ENCODE measurements at places on chromosomes 3 and 15.

GRCh38 chr3:156762631-156763185, 63.4 kb upstream of the LEKR1 start:
- DNase-seq: no peak

- no peak for DNase-seq
Observed at GRCh38 chr3:135020181-135020580, 225.1 kb downstream of the EPHB1 start.

DNA sequence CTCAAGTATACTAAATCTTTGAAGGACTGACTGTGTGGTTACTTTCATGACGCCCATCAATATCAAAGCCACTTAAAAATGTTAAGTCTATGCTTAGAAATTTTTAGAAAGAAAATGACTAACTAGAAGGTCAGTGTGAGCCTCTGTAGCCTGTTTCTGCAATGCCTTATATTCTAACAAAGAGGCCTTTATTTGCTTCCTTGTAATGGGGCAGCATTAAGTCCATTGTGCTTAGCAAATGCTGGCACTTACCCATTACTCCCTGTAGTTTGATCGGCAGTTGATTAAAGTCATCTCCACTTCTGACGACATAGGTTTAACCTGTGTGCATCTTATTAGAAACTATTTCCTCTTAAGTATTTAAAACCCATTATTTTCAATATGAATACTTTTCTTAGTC, 91.6 kb upstream of the FAM98B start:
- DNase-seq: no peak

DNA sequence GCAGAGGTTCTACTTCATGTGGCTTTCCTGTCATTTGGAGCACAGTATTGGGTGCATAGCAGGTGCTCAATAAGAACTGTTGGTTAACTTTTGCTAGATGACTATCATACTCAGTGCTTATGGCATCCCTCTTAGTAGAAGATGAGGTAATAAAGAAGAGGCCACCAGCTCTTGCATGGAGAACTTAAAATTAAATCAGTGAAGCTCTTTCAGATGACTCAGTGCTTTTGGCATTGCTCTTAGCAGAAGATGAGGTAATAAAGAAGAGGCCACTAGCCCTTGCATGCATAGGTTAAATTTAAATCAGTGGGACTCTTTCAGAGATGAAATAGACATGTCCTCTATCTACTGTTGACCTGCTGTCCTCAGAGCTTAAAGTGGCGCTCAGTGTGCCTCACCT, 109.4 kb upstream of the FGF7 start:
- no peak for DNase-seq

GRCh38 chr3:112689385-112689784, 48.4 kb upstream of the CCDC80 start:
- no peak for DNase-seq

DNA sequence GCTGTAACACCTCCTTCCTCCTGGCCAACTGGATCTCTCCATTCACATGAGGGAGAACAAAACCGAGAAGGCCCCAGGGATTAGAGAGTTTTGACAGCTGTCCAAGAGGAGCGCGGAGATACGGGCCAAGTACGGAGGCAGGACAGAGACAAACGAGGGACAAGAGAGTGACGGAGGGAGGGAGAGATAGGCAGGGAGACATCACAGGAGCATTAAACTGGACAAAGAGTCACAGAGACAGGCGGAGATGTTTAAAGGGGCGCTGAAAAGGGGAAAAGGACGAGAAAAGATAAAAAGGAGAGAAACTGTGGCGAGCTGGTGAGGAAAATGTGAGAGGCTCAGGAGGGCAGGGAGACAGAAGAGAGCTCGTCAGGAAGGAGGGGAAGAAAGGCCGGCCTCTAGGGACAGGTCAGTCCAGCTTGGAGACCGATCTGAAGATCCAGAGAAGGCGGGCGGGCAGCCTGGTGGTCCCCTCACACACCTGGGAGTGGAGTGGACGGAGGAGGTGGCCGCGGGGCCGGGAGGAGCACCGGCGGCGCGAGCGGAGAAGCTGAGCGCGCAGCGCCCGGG, 40.5 kb upstream of the ROPN1 start:
- no peak for DNase-seq

- no peak for DNase-seq
Observed at GRCh38 chr15:52728899-52729298, 49.7 kb upstream of the ATOSA start.

DNA sequence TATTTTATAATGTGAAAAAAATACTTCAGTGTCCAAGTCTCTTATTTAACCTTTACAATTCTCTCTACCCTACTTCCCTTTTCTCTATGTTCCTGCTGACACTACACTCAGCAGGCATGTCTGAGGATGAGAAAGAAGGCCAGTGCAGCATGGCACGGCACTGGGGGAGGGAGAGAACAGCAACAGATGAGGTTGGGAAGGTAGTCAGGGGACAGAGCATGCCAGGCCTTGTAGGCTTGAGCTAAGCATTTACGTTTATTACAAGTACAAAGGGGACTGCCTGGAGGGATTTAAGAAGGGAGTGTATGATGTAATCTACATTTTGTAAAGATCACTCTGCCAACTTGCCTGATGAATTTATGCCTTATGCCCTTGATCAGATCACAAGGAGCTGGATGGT, 117.3 kb upstream of the WNT5A start:
- no peak for DNase-seq

DNA sequence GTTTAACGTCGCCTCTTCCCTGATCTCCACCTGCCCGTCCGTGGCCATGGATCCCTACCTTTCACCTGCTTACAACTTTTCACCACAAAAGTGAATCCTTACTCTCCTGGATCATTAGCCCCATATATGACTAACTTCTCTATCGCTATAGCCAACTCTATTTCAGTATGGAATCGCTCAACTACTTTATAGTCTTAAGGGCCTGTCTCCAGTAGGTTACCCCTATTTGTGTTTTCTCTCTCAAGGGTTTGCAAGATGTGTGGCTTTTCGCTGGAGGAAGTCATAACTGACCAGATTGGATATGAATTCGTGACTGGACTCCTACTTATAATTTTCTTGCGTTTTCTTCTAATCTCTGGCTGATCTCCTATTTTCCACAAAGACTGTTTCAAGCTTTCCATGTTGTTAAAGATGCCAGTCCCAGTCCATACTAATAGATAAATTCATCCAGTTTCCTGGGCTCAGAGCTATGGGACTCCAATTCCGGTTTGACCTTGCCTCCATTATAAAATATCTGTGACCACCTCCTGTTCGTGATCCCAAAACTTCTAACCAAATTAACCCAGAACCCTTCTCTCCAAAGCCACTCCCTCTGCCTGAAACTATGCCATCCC, 1.3 kb upstream of the STAG1 start:
- DNase-seq: no peak

DNA sequence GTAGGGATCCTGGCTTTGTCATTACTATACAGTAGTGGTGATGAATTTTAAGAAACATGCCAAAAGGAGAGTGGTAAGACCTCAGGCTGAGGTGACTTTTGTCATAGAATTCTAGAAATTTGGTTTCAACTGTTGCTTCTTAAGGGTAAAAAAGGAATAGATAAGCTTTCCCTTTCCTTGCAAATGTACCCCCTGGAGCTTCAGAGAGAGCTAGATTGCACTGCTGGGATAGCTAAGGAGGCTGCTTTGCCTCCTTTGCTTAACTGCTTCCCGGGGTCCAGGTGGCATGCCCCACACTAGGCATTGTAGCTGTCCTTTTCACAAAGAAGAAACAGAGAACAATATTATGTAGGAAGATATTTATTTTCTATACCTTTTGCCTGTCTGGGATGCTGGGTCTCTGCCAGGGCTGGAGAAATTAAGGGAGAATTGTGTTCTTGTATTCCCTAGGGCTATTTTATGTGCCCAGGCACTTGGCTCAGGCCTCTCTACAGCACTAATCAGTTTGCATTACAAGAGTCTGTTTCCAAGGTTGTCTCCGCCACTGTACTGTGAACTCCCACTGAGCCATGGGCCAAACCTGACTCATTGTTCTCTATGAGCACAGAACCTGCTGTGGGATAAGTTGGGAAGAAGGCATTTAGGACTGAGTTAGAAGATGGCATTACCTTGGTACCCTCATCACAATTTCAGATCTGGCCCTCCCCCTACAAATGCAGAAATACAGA, 460.0 kb downstream of the PDCD6IP start:
- DNase-seq: no peak

DNA sequence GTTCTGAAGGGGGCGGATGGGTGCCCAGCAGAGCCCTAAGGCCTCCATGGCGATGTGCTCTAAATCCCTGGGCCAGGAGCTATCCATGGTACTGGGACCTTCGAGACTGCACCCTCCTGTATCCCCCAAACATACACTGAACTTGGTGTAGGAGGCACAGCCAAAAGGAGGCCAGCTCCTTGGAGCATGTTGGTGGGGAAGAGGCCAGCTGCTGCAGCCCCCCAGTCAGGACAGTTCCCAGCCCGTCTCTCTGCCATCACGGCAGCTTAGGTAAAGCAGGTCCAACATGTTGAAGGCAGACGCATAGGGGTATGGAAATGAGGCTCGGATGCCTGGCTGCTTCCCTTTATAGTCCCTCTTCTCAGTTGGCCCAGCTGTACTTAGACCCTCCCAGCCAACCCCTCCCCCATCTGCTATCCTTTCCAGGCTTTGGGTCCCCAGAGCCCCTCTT, 1.8 kb downstream of the CAMKV start:
- no peak for DNase-seq

DNA sequence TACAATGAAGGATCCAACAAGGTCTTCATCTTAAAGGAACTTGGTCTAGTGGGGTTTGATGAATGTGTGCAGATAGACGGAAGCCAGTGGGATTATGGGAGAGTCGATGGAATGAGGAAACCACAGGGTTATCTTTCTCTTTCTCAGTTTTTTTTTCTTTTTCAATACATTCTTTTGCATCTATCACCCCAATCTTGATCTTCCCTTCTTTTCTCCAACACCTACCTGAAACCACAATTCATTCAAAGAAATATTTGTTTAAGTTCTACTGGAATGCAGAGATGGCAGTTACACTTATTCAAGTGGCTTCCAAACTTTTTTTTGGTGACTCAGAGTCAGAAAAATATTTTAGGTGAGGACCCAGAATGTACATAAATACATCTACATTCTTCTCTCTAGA, 1.7 kb downstream of the TMEM212 start:
- no peak for DNase-seq

GRCh38 chr3:132289316-132289715, 27.9 kb upstream of the ACP3 start:
- DNase-seq: no peak

- no peak for DNase-seq
Observed at GRCh38 chr3:53588122-53588521, 93.7 kb downstream of the CACNA1D start.

DNA sequence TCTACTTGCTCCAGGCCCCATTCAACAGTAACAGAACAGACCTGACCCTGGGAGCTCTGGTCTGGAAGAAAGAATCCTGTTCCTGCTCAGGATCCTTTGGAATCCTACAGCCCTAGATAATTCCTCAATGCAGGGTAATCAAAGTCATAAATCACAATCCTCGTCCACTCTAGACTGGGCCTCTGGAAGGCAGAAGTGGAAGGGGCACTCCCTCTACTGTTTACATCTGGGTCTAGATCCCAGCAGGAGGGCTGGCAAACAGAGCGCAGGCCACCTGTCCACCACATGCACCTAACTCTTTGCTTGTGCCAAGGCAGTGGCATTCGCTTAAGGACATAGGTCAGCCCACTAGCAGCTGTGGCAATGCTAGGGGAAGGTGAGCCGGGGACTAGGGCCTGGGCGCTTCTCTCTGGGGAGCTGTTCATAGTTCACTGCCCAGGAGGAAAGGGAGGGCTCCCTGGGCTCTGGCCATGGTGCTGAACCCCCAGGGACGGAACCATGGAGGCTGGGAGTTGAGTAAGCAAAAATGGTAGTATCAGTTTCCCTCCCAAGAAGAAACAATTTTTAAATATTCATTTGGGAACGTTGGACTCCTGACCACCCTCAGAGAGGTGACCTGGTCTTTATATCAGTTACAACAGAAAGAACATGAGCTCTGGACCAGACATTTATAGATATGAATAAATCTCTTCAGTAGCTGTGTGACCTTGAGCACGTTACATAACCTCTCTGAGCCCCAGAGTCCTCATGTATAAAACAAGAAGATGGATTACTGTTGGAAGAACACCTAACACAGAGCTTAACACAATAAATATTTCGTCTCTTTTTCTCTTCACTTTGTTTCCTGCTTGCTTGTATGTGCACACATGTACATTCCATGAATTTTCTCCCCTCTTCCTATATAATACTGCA, 90.2 kb downstream of the NTRK3 start:
- DNase-seq: no peak

DNA sequence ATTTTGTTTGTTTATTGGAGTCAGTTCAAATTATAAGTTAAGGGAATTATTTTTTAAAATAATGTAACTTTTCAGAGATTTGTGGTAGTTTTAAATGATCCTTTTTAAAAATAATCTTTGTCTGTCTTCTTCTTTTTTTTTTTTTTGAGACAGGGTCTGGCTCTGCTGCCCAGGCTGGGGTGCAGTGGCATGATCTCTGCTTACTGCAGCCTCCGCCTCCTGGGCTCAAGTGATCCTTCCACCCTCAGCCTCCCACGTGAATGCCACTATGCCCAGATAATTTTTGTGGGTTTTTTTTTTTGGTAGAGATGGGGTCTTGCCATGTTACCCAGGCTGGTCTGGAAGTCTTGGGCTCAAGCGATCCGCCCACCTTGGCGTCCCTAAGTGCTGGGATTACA, 12.6 kb downstream of the FNDC3B start:
- DNase-seq: no peak

DNA sequence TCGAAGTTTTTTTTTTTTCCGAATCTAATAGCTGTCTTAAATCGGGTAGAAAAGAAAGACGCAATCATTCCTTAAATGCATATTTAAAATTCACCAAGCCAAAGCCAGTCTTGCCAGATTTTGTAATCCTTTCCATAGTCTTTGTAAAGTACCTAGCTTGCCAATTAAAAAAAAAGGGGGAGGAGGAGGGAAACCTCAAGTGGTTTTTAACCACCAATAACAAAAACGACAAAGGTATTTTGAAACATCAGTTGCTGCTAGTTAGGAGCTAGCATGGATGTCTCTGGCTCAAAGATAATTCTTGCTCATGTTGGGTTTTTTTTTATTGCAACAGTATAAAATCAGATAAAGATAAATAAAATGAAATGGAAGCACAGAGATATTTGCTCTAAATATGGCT, 187.9 kb downstream of the MECOM start:
- no peak for DNase-seq

DNA sequence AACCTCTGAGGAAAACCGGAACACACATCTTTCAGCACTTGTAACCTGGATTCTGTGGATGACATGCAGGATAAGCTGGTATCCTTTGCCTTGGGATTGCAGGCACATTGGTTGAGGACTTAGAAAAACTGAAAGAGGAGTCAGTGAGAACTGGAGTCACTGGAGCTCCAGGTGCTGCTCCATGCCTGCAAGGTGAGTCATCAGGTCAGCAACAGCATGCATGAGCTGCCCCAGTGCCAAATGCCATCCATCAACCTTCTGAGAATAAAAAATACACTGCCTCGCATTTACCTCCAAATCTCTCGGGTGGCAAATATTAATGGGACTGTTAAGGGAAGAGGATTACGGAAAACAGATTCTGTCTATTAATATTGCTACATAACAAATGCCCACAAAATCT, 729.1 kb downstream of the NTRK3 start:
- DNase-seq: no peak

DNA sequence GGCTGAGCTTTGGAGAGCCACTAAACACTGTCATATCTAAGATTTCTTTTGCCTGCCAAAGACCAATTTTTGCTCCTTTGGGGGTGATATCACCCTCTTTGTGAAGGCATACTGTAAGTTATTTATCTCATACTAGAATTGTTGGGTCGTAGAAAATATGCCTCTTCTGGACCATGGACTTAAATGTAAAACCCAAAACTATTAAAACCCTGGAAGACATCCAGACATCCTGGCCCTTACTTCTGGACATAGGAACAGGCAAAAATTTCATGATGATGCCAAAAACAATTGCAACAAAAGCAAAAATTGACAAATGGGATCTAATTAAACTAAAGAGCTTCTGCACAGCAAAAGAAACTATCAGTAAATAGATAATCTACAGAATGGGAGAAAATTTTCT, 172.2 kb downstream of the ATG7 start:
- no peak for DNase-seq
